ENCODE measurements at places on chromosomes 2 and 18.
A peak's percentile ranks its signal among the peaks of the same experiment; 100 is the strongest.

DNA sequence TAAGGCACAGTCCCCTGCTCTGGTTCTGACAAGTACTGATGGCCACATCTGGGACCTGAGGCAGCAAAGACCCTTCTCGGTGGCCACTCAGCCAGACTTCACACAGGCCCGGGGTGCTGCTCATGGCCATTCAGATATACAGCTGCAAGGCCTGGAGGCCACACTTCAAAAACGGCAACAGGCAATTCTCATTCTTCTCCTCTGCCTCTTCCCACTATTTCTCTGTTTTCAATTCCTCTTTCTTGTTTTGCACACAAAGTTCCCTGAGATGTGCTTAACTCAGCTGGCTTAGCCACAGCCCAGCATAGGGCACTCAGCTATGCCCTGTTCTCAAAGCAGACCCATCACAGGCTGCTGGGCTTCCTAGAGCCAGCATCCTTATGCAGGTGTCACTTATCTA, 29.9 kb downstream of the PTPN18 start:
- no peak for DNase-seq

DNA sequence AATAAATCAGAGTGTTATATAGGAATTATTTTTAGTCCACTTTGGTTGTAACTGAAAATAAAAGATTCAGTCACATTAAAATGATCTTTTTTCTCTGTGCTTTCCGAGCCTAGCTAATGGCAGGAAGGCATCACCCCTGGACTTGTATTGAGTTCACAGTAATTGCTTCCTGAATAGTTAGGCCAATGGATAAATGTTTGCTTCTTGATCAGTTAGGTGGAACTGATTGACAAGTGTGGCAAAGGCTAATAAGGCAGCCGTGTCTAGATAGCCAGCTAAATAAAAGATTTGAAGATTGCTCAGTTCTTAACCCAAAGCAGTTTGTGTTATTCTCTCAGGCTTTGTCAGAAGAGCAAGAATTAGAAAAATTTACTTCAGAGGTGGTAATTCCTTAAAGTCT, 20.8 kb downstream of the FAM171B start:
- DNase-seq = peak; percentile 19

DNA sequence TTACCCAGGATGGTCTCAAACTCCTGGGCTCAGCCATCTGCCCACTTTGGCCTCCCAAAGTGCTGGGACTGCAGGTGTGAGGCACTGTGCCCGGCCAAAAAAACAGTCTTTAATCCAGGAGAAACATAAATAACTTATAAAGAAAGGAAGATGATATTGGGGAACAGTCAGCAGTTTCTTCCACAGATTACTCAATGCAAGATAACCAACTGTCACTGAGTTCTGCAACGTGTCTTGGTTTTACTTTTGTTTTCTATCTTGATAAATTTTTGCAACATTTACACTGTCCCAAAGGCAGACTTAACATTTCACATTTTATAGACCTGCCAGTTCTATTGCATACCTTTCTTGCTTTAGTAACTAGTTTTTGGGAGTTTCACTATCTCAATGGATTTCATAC, 71.1 kb downstream of the ANKRD44 start:
- DNase-seq = no peak

- no peak for DNase-seq
These were observed 7.3 kb downstream of the EMILIN2 start for GRCh38 chr18:2853926-2854664.

GRCh38 chr18:32067375-32068167, 24.1 kb upstream of the RNF138 start:
- no peak for DNase-seq

GRCh38 chr2:101355401-101356054, 31.8 kb downstream of the CREG2 start:
- no peak for DNase-seq

DNA sequence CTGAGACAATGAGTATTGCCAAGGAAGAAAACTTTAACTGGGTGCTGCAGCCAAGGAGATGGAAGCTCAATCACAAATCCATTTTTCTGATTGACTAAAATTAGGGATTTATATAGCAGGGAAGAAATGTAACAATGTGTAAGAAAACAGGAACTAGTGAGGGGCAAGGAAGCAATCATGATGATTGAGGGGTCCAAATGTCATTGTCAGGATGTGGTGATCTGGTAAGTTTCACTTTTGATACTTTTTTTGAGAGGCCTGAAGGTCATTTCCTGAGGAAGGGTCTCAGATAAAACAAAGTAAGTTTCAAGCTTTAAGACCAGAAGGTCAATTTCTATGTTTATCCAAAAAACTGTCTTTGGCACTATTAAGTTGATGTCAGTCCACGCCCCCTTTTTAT, 12.0 kb upstream of the GCC2 start:
- DNase-seq = no peak

DNA sequence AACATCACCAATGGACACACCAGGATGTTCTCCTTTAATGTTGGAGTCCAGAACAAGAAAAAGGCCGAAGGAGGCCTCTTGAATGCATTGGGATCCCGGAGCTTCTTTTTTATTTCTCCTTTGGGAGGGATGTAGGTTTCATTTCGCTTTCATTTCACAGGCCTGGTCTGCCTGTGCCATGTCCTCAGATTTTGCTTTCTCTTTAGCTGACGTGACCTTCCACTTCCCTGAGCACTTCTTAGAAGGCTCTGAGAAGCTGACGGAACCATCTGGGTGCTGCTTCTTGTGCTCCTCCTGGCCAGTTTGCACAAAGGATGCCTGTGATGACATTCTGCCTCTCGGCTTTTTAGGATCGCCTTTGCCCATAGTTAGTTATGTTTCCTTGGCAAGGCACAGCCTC, 15.1 kb upstream of the MBOAT2 start:
- DNase-seq = no peak

- DNase-seq = no peak
These were observed 31.1 kb downstream of the YPEL5 start for GRCh38 chr2:30177956-30178355.

- DNase-seq = no peak
These were observed 294.9 kb upstream of the CYRIA start for GRCh38 chr2:16960579-16960978.

DNA sequence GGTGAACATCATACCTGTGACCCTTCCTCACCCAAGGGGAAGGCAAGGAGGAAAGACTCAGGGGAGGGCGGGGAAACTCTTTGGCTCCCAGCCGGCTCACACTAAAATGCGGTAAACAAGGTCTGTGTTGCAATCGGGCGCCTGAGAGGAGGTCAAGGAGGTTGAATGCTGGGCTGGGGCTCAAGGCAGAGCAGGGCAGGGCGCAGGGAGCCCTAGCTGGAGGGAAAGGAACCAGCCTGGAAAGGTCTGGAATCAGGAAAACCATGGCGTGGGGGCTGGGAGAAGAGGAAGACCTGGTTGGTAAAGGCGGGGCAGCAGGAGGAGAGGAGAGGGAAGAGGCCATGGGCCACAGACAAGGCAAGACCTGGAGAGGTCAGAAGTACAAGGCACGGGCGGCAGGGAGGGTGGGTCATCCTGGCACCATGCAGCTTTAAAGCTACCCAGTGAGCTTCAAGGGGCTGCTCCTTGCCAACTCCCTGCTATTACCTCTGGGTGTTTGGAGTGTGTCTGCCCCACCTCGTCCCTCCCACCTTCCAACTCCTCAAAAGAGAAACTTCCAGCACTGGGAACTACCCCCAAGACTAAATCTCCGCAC, 4.8 kb upstream of the TMEM37 start:
- no peak for DNase-seq

DNA sequence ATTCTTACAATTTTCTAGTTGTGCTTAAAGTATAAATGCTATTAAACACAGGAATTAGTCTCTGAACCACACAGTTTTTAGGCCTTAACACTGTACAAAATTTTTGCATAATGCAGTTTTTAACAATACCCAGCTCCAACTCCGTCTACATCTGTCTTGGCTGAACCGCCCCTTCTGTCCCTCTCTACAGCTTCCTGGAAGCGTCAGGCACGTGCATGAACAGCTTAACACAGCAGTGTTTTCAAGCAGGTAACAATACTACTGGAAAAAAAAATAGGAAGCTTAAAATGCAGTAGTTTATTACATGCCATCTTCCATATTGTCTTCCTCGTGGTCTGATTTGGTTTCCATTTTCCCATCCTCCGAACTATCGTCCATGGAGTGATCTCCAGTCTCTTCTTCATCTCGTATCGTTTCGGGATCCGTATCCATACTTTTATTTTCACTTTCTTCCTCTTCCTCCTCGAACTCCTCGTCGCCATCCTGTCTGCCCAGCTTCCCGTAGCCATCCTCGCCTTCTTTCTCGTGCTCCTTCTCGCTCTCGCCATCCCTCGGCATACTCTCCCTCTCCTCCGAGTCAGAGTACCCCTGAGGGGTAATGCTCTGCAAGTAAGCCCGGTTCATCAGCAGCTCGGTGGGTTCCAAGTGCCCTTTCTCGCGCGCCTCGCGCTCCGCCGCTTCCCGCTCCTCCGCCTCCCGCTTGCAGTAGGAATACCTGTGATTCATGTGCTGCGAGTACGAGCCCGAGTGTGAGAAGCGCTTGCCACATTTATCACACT, 130.6 kb downstream of the ZEB2 start:
- no peak for DNase-seq

GRCh38 chr2:7333189-7333765, 416.1 kb downstream of the RNF144A start:
- DNase-seq = no peak

All from NCI-H1436 (cell line).